ENCODE measurements at places on chromosomes 1 and 21.

- no peak for DNase-seq
These were observed 59.0 kb upstream of the TEKT2 start for GRCh38 chr1:36024847-36025246.

DNA sequence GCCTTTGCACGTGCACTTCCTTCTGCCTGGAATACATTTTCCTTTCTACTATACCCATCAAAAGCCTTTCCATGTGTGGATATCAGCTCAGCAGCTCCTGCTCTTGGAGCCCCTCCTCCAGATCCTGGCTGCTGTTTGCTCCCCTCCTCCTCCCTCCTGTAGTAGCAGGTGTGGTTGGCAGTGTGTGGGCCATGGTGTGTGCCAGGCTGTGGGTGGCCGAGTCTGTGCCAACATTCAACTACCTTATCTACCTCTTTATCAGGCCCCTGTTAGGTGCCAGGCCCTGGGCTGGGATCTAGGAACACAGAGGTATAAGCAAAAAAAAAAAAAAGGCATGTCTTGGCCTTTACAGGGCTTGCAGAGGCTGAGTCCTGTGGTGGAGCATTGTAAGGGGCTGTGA, 180.6 kb upstream of the JUN start:
- DNase-seq = no peak

DNA sequence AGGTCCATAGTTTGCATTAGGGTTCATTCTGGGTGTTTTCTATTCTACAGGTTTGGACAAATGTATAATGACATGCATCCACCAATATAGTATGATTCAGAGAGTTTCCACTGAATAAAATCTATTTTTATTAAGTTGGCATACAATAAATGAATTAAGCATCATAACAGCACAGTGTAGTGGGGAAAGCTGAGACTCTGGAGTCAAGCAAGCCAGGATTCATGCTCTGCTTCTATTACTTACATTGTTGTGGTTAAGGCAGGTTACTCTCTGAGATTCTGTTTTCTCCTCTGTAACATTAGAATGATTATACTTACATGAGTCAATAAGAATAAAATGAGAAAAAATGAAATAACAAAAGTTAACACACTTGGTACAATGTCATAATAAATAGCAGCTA, 131.3 kb downstream of the SLC30A10 start:
- DNase-seq = no peak

- no peak for DNase-seq
These were observed 305.4 kb downstream of the GRIK1 start for GRCh38 chr21:29634418-29634817.

GRCh38 chr1:64701886-64702285, 43.0 kb upstream of the RAVER2 start:
- no peak for DNase-seq

- no peak for DNase-seq
These were observed 95.0 kb downstream of the GLIS1 start for GRCh38 chr1:53643881-53644390.

DNA sequence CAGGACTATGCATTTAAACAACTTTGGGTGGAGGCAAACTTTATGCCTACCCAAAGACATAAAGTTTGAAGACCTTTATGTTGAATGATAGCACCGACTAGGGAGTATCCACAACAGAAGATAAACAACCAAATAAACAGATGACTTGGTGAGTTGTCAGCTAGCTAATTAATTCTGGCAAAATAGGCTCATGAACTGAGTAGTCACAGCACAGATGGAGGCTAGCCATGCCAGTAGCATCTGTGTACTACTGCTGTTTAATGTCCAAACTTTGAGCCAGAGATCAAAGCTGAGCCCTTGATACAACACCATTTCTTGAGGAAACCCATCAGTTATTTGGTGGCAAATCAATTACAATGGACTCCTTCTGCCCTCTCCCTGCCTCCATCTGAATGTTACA, 40.3 kb upstream of the CCDC190 start:
- no peak for DNase-seq

DNA sequence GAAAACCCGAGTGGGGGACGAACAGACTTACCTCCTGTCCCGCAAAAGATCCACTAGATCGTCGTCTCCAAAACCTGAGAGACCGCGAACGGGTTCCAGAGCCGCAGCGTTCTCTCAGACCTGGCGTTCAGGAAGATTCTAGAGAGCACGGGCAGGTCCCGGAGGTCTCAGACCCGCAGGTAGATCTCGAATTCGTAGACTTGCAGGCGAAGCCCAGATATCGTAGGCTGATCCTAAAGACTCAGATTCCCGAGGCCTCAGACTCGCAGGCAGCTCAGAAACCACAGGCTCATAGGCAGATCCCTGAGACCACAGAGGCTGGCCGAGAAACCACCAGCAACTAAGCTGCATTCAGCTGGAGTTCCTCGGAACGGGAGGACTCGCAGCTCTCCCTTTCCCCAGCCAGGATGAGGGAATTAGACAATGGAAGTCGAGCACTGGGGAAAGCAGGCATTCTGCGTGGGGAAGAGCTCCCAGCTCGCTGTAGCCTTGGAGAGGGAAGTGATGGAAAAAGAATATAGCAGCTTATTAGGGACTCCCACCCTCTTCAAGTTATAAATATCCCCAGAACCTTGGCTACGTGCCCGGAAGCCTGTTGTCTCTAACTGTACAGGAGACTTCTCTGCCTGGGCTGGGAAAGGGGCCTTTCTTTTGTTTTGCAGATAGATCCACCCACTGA, at the start of gene ZNF436:
ZNF436 (minus strand) TSS at position 502 of the 679 bp plus-strand sequence. CDS start 1,831 bp downstream, outside the sequence.
- peak; percentile 77 for DNase-seq

DNA sequence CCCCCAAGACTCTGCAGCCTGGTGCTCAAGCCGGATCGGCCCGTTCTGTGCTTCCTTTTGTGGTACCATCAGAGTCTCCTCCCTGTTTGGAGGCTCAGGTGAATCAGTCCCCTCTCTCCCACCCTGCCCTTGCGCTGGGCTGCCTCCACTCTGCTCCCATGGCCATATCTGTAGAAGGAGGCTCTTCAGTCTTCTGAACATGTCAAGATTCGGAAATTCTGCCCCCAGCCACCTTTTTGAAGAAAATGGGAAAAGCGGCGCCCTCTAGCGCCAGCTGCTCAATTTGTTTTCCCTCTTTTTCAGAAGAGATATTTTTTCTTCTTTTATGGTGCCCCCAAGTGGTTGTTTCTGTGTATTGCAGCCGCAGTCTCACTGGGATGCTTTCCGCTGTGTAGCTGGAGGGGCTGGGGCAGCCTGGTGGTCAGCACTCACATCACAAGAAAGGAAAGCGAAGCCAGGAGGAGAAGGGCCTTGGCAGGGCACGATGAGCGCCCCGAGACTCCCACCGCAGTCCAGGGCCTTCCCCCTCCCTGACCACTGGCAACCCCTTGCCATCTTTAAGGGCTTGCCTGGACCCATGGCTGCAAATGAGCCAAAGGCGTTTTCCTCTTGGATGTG, 58.4 kb upstream of the CACNA1E start:
- DNase-seq = peak; percentile 84

DNA sequence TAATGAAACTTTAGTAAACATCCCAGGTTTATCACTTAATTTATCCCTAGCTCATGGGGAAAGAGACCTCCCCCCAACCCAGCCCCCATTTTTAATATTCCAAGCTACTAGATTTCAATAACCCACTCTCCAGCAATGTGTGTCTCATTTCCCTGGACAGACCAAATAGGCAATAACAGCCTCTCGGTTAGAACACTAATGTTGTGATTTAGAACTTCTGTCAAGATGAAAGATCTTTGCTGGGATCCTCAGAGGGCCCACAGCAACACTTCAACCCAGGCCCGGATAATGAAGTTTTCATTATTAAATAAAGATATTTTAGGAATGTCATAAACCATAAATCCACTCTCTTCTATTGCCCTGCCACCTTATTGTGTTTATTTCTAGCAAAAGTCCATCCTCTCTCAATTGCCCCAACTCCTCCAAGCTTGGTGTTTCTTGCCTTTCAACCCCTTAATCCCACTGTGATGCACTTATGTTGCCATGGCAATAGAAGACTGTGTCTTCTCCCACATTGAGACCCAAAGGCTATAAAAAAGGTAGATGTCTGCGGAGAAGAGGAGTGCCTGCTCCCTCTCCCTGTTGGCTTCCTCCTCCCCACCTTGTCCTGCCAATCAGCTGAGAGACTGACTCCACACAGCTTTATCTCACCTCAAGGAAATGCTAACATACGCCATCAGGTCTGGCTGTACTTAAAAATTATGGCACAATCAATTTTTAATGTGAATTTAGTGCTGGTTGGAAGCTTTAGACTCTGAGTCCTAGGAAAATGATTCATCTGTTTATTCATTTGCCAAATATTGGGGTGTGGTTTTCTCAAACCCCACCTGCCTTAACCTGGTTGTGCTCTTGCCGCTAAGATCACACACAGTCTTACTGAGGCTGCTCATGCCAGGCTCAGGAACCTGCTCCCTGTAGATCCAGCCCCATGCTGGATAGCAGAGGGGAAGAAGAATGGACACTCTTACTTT, 258.3 kb upstream of the CAMK1G start:
- no peak for DNase-seq
